Stimulated activated CD8-positive, alpha-beta memory T cell treated with anti-CD3 and anti-CD28 coated beads, Interleukin-4, amount 100 ng/mL, for 1 hour (primary cell): ENCODE measurements at places on chromosomes 3 and 15.

- no peak for DNase-seq
These were observed 65.8 kb downstream of the ATP8B4 start for GRCh38 chr15:50053055-50053856.

GRCh38 chr3:36058404-36059030, 321.8 kb upstream of the STAC start:
- DNase-seq: no peak

DNA sequence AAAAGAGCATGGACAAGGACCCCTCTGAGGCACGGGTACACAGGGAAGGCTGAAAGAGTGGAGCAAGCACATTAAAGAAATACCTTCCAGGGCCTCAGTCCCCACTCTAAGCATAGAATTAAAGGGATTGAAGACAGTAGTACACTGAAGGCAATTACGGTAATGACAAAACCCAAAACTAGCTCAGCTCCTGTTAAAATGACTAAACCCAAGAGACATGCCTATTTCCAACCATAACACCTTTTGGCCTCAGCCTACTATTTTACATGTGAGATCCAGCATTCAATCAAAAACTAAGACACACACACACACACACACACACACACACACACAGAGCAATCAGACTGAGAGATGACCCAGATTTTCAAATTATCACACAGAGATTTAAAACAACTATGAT, 19.8 kb downstream of the MAP4 start:
- no peak for DNase-seq

GRCh38 chr15:29860872-29861271, 38.6 kb upstream of the TJP1 start:
- no peak for DNase-seq

- DNase-seq: no peak
These were observed 14.9 kb upstream of the ULK3 start for GRCh38 chr15:74857671-74858368.

DNA sequence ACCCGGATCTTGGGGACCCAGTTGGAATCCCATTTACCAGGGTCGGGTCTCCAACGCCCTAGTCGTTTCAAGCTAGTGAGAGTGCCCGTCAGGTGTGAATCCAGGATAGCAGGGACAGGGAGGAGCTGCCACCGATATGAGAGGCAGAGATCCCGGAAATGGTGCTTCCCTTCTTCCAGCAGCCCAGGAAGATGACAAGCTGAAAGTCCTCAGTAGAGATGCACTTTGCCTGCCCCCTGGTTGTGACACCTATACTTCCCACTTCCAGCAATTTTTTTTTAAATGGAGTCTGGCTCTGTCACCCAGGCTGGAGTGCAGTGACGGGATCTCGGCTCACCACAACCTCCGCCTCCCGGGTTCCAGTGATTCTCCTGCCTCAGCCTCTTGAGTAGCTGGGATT, 503.0 kb downstream of the NTRK3 start:
- DNase-seq: no peak

GRCh38 chr15:74873756-74874424, 725 bp upstream of the SCAMP2 start:
- no peak for DNase-seq

DNA sequence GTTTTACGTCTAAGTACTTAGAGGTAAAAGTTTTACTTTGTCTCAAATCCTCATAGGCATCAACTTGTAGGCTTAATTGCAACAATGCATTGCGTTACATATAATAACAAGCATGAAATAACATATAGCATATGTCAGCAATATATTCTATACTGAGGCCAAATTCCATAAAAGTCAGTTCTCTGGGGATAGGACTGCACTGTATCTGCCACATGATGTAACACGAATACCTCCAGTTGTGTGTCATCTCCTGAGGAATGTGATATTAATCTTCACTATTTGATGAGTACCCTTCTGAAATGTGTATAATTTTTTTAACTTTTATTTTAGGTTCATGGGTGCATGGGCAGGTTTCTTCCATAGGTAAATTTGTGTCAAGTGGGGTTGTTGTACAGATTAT, 126.4 kb downstream of the IMPG2 start:
- no peak for DNase-seq

- no peak for DNase-seq
These were observed 204.1 kb downstream of the CNTN3 start for GRCh38 chr3:74410276-74410941.

GRCh38 chr15:57651445-57651844, 55.1 kb upstream of the POLR2M start:
- DNase-seq: no peak

DNA sequence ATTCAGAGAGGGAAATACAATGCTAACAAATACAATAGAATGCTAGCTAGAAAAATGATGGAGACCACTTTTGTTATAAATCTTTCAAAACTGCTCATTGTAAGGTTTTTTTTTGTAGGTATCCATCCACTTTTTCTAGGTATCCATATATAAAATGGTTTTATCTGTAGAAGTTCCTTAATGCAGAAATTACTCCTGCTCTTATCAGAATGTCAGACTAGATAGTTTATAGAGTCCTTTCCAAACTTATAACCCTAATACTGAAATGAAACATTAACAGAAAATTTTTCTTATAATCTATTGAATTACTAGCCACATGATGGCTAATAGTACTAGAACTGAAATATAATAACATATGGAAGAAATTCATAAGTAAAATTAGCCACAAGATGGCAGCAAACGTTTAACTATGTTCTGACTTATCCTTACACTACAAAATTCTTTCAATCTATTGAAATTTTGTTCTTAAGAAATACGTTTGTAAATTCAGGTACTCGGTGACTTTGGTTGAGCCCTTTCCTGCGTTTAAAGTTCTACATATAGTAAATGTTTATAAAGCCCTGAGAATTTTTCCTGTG, 58.5 kb downstream of the ECT2 start:
- DNase-seq: no peak

- no peak for DNase-seq
These were observed 214.5 kb upstream of the ROPN1 start for GRCh38 chr3:124206225-124207055.

- DNase-seq: no peak
These were observed 7.2 kb upstream of the SLC35G2 start for GRCh38 chr3:136811701-136812100.

DNA sequence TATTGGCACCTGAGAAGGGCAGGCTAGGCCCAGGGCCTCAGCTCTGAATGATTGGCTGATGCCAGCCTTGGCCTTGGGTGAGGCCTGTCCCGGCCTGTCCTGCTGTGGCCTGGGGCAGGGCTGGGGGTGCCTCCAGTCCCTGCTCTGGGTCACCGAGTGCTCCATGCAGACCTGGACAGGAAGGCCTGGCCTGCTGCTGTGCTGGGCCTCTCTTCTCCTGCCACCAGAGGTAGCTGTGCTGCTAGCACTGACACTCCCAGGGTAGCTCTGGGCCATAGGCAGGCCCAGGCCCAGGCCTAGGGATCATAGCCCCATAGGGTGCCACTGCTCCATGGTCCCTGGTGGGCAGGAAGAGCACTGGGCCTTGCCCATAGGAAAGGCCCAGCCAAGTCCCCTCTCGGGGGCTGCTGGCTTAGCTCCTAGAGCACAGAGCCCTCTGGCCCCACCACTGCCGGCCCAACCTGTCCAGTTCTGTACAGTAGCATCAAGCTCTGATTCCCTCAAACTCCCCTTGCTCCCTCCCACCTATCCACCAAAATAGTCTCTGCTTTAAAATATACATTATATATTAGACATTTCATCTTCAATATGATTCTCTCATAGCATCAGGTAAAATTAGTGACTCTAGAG, 18.2 kb downstream of the ABTB1 start:
- no peak for DNase-seq

DNA sequence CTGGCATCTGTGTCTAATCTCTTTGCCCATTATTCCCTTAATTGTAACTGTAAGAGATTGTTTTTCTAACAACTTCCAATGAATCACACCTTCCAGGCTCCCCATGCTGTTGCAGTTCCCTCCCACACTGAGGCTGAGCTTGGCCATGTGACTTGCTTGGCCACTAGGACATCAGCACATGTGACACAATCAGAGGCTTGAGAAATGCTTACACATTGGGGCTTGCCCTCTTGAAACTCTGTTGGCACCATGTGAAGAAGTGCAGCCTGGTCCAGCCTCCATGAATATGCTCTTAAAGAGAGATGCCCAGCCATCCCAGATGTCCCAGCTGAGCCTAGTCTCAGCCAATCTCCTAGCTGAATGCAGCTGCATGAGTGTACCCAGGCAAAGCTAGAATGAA, 326.8 kb upstream of the SOX2 start:
- DNase-seq: no peak

GRCh38 chr15:79561982-79562381, 129.8 kb downstream of the MINAR1 start:
- DNase-seq: no peak

- no peak for DNase-seq
These were observed 127.0 kb downstream of the TFDP2 start for GRCh38 chr3:142022381-142022780.

DNA sequence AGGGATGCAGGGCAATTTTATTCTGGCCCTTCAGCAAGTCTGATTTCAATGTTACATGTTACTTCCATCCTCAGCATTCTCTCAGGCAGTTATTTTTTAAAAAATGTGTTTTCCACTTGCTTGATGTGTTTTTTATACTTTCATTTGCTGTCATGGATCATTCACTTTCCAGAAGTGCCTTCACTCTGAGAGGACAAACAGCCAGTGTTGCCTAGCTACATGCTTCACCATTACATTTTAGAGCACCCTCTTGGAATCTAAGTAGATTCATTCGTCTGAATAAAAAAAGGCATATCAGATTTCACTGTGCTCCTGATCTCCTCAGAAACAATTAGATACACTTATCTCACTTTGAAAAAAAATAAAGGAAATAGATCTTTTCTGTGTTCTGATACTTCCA, 93.6 kb upstream of the POU1F1 start:
- no peak for DNase-seq

DNA sequence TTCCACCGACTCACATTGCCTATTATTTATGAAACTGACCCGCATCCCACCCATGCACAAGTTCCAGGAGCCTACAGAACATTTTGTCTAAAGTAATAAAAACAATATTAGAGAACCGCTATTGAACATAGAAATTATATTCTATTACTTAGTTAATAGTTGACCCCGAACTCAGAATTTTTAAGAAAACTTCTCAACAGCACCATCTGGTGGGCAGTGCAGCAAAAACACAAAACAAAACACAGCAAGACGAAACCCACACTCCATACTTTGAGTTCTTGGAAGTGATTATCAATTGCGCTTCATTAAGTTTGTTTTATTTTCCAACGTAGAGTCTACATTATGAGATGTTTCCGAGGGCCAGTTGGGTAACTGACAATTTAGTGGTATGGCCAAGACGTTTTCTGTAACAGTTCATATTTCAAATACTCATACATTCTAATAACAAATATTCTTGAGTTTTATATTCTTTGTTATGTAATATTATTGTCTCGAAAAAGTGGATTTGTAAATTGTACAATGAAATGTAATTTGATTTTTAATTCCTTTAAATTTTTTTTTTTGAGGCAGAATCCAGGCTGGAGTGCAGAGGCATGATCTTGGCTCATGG, 24.0 kb upstream of the C3orf70 start:
- no peak for DNase-seq

- no peak for DNase-seq
These were observed 163.1 kb downstream of the CLSTN2 start for GRCh38 chr3:140097874-140098635.

DNA sequence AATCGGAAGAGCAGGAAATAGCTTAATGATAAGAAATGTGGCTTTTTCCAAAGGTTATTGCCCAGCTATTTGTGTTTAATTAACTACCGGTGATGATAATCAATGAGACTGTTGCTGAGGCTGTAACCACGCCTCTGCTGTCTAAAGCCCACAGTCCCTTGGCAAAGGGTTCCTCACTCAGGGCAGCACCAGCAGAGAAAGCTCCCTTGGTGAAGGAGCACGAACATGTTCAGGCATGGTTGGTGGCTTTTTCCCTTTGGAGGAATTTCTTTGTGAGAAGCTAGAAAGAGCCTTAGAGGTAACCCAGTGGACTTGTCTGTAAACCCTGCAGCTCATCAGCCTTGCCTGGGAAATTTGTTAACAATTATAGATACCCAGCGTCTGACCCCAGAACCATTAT, 7.5 kb upstream of the ST6GAL1 start:
- no peak for DNase-seq

- DNase-seq: no peak
These were observed 124.6 kb upstream of the KCNAB1 start for GRCh38 chr3:155995525-155996370.

DNA sequence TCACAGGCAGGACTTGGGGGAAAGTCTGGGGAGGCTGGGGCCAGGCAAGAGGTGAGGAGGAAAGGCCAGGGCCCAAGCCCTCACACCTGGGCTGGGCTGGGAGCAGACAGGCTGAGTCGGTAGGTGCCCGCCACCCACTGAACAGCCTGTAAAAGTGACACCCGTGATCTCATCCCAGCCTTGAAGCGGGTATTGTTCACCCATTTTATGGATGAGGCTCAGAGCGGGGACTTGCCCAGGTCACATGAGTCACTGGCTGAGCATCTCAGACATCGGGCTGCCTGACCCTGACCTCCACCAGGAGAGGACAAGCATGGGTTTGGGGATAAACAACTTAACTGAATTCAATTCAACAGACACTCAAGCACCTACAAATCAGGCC, 52.0 kb upstream of the CTSH start:
- DNase-seq: no peak

DNA sequence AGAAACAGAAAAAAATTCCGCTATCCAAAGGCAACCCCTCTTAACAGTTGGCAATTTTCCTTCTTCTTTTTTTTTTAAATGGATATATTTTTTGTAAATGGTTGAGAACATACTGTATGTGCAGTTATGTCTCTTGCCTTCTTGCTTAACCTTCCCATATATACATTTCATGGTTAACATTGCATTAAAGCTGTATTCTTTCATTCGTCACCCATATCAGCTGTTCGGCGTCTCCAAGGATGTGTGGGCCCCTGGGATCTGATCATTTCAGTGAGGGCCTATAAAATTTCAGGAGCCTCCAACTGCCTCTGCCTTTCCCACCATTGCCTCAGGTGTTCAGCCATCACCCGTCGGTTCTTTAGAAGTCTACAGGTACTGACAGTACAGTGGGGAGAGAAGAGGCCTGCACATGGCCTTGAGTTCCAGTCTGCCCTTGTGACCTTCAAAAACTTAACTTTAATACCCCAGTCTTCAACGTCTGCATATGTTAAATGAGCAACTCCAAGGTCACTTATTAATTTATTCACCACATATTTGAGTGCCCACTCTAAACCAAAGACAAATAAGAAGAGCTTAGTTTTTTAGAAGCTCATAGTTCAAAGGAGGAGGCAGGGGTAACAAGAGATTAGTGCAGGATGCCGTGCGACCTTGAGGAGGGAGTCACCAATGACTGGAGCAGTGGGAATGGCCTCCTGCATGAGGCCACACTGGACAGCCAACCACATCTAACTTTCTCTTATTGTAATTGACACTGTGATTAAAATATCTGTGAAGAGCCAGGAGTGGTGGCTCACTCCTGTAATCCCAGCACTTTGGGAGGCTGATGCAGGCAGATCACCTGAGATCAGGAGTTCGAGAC, 6.9 kb downstream of the ST6GAL1 start:
- no peak for DNase-seq

- no peak for DNase-seq
These were observed 13.2 kb upstream of the TMEM212 start for GRCh38 chr3:171829841-171830517.

- DNase-seq: no peak
These were observed 7.2 kb downstream of the ITIH3 start for GRCh38 chr3:52801839-52802238.

- DNase-seq: no peak
These were observed 86.5 kb downstream of the ANKRD28 start for GRCh38 chr3:15711281-15711680.
